ENCODE measurements at places on chromosomes 1 and 21.

GRCh38 chr1:151255381-151255780, 847 bp downstream of the PSMD4 start:
- DNase-seq = no peak

GRCh38 chr21:46544003-46544402, 60.9 kb downstream of the S100B start:
- DNase-seq = no peak

DNA sequence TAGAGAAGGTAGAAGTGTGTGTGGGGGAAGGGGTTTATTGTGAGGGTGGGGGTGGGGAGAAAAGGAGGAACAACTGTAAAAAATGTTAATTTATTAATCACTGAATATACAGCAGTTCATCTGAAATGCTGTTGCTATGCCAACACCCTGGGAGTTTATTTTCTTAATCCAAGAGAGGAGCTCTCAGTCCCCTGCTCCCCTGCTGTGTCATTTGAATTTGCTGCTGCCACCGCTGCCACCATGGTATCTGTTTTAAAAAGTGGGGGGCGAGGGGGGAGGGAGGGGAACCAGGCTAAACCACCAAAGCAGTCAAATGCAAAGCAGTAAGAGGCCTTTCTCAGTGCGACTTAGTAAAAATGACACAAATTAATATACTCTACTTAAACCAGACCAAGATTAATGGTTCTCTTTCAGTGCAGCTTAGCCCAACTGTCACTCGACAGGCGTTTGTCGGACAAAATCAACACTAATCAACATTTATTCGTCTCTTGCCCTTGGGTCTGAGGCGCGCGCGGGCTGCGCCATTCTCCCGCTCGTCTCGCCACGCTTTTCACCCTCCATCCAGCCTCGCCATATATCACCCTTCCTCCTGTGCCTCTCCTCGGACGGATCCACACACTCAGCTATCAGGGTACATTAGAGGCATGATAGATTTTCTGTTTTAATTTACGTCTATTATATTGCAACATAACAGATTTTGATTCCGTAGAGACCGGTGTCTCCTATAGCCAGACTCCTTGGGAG, 76.2 kb downstream of the PBX1 start:
- no peak for DNase-seq

GRCh38 chr1:192986110-192986747, 72.9 kb downstream of the UCHL5 start:
- DNase-seq = peak; percentile 14

DNA sequence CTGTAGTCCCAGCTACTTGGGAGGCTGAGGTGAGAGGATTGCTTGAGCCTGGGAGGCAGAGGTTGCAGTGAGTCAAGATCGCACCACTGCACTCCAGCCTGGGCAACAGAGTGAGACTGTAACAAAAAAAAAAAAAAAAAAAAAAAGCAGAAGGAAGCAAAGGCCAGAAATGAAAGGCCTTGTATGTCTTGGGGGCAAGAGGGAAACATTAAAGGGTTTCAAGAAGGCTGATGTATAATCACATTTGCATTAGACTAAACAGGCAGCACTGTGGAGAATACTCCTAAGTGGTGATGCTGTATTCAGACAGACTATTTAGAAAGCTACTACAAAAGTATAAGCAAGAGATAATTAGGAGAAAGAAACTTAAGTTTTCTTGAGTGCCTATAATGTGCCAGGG, 10.4 kb downstream of the ANP32E start:
- no peak for DNase-seq

GRCh38 chr21:44628707-44629391, 2.0 kb downstream of the KRTAP10-9 start:
- no peak for DNase-seq

- no peak for DNase-seq
Observed at GRCh38 chr1:245434280-245434679, 279.5 kb downstream of the KIF26B start.

DNA sequence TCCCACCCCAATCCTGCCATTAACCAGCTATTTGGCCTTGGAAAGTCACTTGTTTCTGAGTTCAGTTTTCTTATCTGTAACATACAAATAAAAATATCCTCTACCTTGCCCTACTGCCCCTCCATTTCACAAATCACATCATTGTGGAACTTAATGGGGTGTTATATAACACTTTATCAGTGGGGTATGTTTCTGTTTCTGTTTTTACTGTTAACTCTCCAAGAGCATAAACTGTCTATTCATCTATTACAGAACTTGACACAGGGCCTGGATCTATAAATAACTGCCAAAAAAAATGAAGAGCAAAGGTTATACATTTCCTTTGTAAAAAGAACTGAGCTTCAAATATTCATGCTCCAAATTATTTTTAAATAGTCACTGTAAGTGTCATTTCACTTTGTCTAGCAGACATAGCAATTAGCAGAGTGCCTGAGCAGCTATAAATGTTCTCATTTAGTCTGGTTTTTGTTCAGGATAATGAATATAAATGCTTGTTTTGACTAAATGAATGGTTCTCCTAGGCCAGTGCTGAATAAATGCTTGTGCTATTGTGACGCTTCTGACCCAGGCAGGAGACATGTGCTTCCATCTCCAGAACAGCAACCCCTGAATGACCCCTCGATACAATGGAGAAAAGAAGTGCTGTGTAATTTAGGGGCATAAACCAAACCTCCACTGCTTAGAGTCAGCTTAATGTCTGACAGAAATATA, 7.4 kb downstream of the PIGM start:
- no peak for DNase-seq

DNA sequence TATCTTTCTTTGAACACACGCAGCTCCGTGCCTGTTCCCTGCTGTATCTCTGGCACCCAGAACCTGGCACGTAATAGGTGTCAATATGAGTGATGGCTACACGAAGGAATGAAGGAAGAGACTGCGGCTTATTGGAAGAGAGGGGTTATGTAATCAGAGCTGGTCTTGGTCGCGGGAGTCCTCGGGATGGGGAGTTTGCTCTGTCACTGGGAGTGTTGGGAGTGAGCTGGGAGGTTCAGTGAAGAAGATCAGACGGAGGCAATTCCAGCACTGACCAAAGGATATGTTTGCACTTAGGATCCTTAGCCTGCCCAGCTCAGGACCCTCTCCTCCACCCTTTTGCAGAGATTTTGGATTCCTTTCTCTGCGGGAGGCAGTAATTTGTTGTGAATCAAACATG, 709.1 kb downstream of the PTPRU start:
- DNase-seq = no peak

GRCh38 chr1:110548381-110548780, 29.4 kb upstream of the KCNA10 start:
- no peak for DNase-seq

GRCh38 chr1:207844371-207844770, 66.6 kb downstream of the CD34 start:
- no peak for DNase-seq

DNA sequence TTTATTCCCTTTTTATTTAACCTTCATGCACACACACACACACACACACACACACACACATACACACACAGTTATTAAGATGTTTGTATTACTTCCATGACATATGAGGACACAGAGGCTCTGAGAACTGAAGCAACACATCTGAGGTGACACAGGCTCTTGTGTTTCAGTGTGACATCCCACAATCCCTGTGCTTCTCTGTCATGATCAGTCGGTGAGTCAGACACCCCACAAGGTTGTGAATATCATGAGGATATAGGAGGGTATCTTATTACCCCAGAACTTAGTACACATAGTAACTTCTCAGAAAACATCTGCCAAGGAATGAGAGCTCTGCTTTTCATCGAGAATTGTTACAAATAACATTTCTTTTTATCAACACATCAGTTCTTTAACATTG, 459.3 kb downstream of the PLPP3 start:
- no peak for DNase-seq

DNA sequence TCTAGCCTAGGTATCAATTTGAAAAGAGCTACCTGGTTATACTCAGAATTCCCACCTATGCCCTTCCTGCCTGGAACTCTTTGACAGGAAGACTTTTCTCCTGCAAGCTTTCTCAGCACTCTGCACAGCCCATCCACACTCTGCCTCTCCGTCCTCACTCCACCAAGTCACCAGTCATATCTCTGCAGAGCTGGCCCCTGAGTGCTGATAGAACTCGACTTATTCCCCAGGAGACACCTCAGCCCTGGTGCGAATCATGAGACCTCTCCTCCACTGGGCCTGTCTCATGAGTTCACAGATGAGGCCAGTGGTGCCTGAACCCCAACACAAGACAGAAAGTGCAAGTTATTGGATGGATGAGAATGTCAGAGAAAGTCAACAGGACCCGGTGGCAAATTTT, 32.0 kb downstream of the COLGALT2 start:
- DNase-seq = no peak

DNA sequence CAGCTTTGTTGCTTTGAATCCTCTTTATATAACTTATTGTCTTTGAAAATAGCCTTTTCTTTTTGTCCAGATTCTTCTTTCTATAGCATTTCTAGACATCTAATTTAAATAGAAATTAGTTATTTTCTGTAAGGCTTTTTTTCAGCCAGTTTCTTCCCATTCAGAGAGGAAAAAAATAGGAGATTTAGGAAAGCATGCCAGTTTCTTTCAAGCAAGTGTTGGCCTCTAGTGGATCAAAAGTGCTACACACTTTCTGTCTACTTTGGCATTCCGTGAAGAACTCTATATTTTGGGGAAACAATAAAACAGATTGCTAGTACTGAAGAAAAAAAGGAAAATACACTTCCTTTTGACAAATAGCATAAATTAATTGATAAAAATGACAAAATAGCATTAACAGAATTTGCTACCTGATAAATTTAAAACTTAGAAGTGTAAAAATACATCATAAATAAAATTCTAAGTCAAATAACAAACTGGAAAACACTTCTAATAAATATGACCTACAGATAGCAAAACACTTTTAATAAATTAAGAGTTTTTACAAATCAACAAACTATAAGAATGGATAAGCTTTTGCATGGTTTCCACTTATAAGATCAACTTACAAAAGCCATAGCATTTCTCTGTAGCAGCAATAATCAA, 13.1 kb upstream of the EXO1 start:
- no peak for DNase-seq

DNA sequence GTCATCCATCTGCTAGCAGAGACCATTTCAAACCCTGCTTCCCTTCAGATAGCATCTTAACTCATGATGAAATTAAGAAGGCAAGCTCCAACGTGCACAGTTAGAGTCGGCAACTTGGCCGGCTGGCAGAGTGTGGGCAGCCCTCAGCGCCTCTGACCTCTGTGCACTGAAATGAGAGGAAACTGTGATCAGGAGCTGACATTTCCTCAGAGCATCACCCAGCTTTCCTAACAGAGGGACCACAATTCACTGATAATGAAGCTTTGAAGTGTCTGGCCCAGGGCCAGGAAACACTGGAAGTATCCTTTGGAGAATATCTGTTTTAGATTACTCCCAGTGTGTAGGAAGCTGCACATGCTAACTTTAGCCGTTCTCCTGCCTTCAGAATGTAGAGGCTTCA, 145.0 kb upstream of the ZC3H11B start:
- DNase-seq = no peak

GRCh38 chr1:11708554-11709350, 17.2 kb downstream of the DRAXIN start:
- no peak for DNase-seq

- DNase-seq = no peak
Observed at GRCh38 chr1:171948511-171948910, 107.2 kb downstream of the DNM3 start.

DNA sequence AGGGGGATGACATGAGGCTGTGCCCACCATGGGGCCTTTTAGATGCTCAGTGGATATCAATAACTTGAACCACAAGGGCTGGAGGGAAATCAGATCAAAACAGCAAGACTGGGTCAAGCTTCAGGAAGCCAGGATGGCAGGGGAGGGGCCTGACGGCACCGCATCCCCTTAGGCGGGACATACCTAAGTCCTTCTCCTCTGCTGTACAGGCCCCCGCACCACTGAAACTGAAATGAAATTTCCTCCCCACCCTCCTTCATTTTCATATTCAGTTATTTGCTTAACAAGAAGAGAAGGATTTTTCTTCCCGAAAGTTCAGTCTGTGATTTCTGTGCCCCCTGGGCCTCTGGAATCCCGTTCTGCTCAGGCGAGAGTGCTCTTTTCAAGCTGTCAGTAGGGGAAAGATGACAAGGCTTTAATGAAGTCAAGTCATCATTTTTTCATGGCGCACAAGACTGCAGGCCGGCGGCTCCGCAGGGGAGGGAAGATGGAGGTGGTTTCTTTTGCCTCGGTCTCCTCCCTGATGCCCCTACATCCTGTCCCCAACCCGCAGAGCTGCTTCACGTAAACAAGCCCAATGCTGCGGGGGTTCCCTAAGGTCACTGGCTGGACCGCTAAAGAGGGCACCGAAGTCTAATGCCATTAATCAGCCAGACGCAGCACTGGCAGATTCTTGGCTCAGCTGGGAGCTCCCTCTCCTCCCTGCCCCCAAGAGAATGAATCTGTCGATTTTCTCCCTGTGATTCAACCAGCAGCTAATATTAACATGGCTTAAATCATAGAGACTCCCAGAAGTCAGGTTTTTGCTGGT, 264.8 kb downstream of the C1orf94 start:
- no peak for DNase-seq

GRCh38 chr1:111487133-111487532, 13.3 kb downstream of the C1orf162 start:
- no peak for DNase-seq

DNA sequence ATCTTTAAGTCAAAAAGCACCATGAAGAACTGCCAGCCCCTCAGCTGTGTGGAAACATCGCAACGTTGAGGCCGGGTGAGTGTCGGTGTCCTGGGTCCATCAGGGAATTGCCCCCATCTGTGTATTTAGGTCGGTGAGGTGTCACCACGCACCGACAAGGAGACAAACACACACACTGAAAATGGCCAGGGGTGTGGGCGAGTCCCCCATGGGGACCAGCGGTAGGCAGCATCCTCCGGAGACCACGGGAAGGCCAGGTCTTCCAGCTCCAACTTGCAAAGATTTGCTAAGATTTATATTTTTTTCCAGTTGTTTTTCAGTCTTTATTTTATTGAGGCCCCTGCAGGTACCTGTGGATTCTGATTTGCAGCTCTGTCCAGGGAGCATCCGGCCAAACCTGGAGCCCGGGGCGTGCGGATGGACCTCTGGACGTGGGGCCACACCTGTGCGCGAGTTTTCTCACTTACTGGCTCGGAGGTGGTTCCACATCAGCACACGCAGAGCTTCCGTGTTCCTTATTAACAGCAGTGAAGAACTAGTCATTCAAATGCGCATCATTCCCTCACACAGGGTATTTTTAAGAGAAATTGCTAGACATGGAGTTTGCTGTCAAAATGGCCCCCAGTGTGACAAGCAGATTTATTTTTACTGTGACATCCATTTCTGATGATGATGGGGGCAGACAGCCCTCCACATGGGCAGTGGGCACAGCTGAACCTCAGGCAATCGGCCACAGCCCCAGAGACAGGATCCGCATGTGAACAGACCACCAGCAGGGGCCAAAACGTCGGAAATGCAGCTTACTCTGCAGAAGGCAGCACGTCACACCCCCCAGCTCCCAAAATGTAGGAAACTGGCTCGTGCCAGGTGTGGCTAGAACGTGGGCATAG, 17.2 kb upstream of the SLC19A1 start:
- no peak for DNase-seq

GRCh38 chr1:215489771-215490565, 77.1 kb upstream of the KCTD3 start:
- DNase-seq = no peak

GRCh38 chr1:53450225-53450624, 9.0 kb upstream of the DMRTB1 start:
- DNase-seq = peak; percentile 18

GRCh38 chr1:211557894-211558625, 20.9 kb downstream of the SLC30A1 start:
- DNase-seq = no peak

All from stimulated activated naive CD8-positive, alpha-beta T cell treated with anti-CD3 and anti-CD28 coated beads, Interleukin-15, Interleukin-2, amounts not matched to agents 100 U/mL and 50 U/mL, for 24 hours (primary cell).